RKO (cell line): ENCODE measurements at places on chromosomes 13 and 19.
A peak's percentile ranks its signal among the peaks of the same experiment; 100 is the strongest.

GRCh38 chr19:12784871-12785430, 6.3 kb upstream of the JUNB start:
- DNase-seq = no peak

GRCh38 chr19:48966541-48967345, 1.6 kb downstream of the FTL start:
- peak; percentile 70 for DNase-seq

DNA sequence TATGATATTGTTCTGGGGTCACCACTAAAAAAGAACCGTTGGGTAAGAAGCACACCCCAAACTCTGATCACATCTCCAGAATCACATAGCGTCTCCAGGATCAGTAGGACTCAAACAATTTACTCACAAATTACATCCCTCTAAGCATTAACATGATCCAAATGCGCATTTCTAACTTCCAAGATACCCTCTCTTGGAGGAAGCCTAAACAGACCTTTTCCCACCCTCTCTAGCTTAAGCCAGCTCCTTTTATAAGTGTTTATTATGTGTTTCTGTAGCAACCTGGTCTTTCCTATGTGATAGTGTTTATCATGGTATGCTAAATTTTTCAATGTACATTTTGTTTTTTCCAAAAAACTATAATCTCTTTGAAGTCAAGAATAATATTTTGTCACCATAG, 1846.5 kb downstream of the OLFM4 start:
- DNase-seq = no peak

DNA sequence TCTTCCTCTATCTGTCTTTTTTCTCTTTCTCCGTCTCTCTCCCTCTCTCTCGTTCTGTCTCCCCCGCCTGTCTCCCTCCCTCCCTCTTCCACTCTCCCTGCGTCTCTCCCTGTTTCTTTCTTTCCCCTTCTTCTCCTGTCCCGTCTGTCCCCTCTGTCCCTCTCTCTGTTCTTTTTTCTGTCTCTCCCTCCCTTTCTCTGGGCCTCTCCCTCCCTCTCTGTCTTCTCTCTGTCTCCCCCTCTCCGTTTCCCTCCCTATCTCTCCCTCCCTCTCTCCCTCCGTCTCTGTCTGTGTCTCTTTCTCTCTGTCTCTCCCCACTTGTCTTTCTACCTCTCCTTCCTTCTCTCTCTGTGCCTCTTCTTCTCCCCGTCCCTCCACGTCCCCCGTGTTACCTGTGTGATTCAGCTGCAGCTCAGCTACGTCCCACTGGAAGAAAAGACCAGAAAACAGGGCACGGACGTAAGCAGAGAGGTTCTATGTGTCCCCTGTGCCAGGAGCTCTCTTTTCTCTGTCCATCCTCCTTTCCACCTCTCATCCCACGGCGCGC, 1.2 kb downstream of the CD70 start:
- no peak for DNase-seq

- no peak for DNase-seq
Measured at GRCh38 chr19:48616041-48616436, 1.2 kb upstream of the FAM83E start.

DNA sequence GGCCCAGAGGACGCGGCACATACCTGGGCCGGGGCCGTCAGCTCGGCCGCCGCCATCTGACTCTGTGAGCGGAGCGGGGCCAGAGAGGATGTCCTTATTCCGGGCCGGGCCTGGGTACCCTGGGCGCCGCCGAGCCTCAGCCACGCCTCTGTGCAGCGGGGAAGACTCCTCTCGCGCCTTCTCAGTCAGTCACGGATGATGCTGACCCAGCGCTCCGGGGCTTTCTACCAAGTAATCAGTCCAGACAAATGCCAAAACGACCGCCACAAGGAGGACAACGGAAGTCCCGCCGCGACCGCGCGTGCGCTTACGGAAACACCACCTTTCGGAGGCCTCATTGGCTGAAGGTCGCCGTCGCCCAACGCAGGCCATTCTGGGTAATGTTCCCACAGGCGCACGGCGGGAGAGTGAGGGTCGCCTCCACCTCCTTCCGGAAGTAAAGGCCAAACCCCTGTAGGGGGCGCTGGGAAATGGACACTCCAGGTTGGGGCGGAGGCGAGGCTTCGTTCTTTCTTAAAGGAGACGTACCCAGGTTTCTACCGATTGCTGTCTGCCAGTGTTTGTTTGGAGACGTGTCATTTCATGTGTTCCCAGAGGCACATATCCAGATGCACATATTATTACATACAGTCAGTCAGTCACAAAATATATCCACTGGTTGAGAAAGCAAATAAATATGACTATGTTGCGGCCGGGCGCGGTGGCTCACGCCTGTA, at the start of gene ZNF256:
TSS of gene ZNF256 (minus strand) at position 288 of the 716 bp plus-strand sequence. CDS start at position 56, 232 bp downstream.
- DNase-seq = no peak

- DNase-seq = peak; percentile 21
Measured at GRCh38 chr19:45376045-45376724, 5.8 kb upstream of the ERCC2 start.

GRCh38 chr19:43503501-43504425, 783 bp downstream of the PHLDB3 start:
- peak; percentile 93 for DNase-seq

DNA sequence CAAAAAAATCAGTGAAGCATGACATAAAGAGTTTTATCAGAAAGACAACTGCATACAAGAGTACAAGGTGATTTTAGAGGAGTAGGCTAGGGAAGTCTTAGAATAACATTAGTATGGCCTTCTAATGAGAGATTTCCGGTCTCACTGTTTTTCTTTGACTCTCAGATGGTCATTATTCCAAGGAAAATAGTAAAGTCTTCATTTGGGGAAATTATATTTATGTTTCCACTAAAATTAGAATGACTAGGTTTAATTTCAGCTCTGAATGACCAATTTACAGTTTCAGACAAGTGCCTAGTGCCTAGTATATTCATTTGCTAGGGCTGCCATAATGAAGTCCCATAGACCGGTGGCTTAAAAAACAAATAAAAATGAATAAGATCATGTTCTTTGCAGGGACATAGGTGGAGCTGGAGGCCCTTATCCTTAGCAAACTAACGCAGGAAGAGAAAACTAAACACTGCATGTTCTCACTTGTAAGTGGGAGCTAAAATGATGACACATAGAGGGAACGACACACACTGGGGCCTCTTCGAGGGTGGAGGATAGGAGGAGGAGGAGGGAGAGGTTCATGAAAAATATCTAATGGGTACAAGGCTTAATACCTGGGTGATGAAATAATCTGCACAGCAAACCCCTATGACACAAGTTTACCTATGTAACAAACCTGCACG, 303.1 kb downstream of the PCDH9 start:
- no peak for DNase-seq

DNA sequence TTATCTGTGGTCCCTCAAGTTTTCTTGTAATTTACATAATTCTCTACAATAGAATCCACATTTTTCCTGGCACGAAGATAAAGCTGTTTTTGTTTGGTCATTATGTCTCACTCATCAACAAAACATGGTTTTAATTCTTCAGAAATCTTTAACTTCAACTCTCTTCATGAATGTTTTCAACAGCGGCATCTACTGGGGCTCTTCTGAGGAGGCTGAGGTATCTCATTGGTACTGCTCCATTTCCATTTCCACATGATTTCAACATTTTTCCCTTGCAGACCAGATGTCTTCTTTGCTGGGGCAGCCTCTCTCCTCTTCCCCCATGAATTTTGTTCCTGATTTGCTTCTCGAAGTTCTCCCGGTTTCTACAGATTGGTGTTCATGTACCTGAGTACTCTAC, 5.8 kb upstream of the KBTBD7 start:
- DNase-seq = no peak

- peak; percentile 66 for DNase-seq
Measured at GRCh38 chr13:29362849-29363604, 232.5 kb downstream of the SLC7A1 start.

GRCh38 chr13:30314069-30314468, 6.7 kb upstream of the KATNAL1 start:
- no peak for DNase-seq

DNA sequence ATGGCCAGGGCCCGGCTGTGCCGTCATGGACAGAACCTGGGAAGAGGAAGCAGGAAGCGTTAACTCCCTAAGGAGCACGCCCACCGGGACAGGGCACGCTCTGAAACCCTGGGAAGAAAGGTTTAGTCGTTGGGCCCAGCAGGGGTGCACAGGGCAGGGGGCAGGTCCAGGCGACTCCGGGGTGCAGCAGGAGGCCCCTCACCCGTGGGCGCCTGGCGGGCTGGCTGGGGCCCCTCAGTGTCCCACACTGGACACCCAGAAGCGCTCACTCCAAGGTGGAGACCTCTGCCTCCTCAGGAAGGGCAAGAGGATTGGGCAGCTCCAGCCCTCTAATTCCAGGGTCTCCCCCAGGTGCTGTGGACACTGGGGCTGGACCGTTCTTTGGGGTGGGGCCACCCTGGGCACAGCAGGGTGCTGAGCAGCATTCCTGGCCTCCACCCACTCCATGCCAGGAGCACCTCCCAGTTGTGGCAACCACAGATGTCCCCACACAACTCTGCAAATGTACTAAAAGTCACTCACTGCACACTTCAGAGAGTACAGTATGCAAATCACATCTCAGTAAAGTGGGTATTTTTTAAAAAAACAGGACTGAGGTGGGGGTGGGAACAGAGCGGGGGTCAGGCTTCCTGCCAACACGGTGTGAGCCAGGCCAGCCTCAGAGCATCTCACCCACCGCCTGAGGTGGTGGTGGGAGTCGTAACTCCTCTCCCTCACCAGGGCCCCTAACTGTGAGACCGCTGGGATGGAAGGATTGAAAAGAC, 35.2 kb downstream of the PIP5K1C start:
- DNase-seq = no peak

GRCh38 chr13:31437975-31438374, 238.2 kb downstream of the B3GLCT start:
- DNase-seq = no peak

GRCh38 chr19:35793381-35794165, 18.2 kb downstream of the ARHGAP33 start:
- no peak for DNase-seq

- no peak for DNase-seq
Measured at GRCh38 chr13:34869696-34870095, 72.4 kb upstream of the NBEA start.
